ENCODE measurements at places on chromosomes 7 and 10.
A peak's percentile ranks its signal among the peaks of the same experiment; 100 is the strongest.

GRCh38 chr10:73925539-73925938 is 14.6 kb downstream of the PLAU start:
- no peak for DNase-seq

DNA sequence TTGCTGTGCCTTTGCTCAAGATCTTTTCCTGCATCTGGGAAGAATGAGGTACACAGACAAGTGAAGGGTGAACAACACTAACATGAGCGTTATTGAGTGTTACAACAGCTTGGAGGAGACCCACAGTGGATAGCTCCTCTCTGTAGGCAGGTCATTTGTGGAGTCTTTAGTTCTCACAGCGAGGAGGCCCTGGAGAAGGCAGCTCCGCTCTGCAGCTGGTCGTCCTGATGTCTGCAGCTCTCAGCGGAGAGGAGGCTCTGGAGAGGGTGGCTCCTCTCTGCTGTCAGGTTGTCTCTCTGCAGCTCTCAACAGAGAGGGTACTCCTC is 7.0 kb upstream of the DYNC2I1 start:
- no peak for DNase-seq

GRCh38 chr7:26345202-26345601 is 53.5 kb downstream of the SNX10 start:
- DNase-seq, result no peak

- DNase-seq, result peak; percentile 7
Observed at GRCh38 chr10:119973281-119973680, 80.8 kb downstream of the SEC23IP start.

DNA sequence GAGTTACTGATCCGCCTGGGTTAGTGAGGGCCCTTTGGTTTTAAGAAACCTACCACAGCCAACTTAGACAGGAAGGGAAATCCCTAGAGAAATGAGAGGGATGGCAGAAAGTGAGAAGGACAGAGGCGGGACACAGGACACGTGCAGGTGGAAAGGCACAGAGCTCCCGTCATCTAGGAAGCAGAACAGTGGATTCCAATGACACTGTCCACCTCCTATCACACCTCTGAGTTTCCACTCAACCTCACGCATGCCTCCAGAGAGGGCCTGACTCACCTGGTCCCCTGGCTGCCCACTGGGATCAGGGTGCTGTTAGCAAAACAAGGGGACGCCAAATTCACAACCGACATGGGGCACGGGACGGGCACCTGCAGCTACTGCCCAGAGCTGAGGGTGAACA is 26.3 kb downstream of the CPXM2 start:
- DNase-seq, result no peak

GRCh38 chr10:119348516-119349240 is 141.3 kb downstream of the GRK5 start:
- DNase-seq, result no peak

GRCh38 chr7:108805808-108806397 is 236.2 kb downstream of the DNAJB9 start:
- no peak for DNase-seq

- no peak for DNase-seq
Observed at GRCh38 chr7:11517853-11518252, 314.1 kb downstream of the THSD7A start.

GRCh38 chr7:1689311-1689710 is 19.2 kb downstream of the ELFN1 start:
- no peak for DNase-seq

- DNase-seq, result no peak
Observed at GRCh38 chr10:113498997-113499396, 53.9 kb upstream of the HABP2 start.

GRCh38 chr10:71974489-71975021 is 10.4 kb downstream of the CHST3 start:
- peak; percentile 77 for DNase-seq

GRCh38 chr7:99000904-99001465 is 122.7 kb downstream of the TRRAP start:
- no peak for DNase-seq
